Hindlimb muscle (tissue), 1 donor: ENCODE measurements at places on chromosomes 4 and X. TPM values are rescaled to one million over a fixed set of nuclear protein-coding genes. Genes with fewer than 3 reads are reported as not detected.

- no peak for DNase-seq
Observed at GRCh38 chrX:9786798-9787635, 788 bp downstream of the SHROOM2 start.

GRCh38 chrX:85243155-85243554 lies 424 bp downstream of the SATL1 start:
- no peak for DNase-seq

GRCh38 chr4:129167640-129168260 lies 71.8 kb downstream of the C4orf33 start:
- peak; percentile 3 for DNase-seq

DNA sequence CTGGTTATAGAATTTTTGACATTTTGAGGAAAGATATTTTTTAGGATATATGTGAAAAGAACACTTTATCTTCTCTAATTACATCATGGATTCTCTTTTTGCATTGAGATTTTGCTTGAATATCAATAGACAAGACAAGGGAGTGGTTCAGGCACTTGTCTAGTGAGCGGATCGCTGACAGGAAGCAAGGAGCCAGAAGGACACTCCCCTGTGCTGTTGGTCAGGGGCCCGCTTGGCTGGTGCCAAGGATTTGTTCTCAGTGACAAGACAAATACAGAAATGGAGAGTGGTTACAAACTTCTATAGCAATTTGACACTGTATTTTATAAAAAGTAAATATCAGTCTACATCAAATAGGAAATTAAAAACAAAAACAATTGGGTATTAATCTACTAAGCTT lies 60.0 kb downstream of the SLC9B1 start:
- no peak for DNase-seq

DNA sequence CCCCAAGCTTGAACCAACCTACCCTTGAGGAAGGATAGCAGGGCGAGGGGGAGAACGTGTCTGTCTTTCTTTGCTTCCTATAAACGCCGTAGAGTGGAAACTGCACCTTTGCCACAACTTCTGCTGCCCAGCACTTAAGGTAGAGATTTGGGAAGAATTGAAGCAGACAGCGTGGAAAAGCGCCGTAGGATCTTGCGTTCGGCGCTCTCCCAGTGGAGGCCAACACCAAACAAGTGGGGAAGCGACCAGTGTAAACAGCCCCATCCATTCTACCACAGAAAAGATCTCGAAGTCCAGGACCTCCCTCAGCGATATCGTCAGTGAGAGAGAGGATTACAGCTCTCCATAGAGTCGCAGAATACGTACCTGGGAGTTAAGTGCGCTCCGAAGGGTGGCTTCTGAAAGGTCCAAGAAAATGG lies 3.9 kb upstream of the NKX6-1 start:
- DNase-seq: no peak

Gene COL4A6
- 2.6 TPM for polyA plus RNA-seq

- DNase-seq: no peak
Observed at GRCh38 chr4:152999346-153000075, 63.4 kb downstream of the FHDC1 start.

- DNase-seq: no peak
Observed at GRCh38 chrX:43868791-43869190, 13.5 kb downstream of the MAOB start.

DNA sequence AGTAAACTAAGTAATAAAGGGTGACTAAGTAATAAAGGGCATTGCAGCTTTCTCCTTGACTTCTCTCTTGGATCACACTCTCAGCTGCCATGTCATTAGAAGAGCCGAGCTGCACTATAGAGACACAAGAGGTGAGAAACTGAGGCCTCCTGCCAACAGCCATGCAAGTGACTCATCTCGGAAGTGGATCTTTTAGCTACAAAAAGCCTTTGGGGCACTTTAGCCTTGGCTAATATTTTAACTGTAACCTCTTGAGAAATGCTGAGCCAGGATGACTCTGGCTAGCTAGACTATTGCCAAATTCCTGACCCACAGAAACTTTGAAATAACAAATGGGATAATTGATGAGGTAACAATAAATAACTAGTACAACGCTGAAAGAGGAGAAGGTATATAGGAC lies 1.5 kb upstream of the NEIL3 start:
- DNase-seq: no peak

Gene ZNF280C
- polyA plus RNA-seq: 5.6 TPM

Gene PAGE2B
- not detected for polyA plus RNA-seq

Gene CCNQ
- 11.5 TPM for polyA plus RNA-seq

Gene CLDN22
- not detected for polyA plus RNA-seq

DNA sequence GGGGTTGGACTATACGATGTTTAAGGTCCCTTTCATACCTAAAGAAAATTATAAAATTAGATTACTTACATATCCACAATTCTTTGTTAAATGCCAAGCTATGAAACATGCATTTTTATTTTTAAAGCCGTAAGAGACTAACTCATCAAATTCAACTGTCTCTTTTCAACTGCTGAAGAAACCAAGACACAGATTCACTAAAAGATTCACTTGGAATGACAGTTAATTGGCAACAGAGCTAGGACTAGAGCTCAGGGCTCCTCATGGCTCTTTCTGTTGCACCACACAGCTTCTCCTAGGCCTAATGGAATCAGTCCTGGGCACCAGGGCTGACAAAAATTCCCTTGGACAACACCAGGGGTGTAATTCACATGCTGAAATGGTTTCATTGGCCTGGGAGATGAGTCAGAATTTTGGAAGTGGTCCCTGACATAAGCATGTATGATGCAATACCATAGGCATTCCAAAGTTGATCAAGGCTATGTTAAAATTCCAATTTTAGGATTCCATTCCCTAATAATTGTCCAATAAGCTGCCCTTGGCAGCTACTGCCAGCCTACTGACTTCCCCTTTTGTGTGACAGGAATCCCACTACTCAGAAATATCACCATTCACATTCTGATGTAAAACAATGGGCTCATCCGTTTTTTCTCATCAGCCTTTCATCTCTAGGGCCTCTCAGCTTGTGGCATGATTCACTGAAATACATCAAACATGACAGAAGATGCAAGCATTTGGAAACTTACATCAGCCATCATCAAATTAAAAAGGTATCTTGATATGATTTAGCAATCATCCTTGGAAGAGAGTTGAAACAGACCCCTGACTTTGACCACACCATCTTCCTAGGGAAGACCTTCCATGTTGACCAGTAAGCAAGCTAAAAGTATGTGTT lies 54.2 kb downstream of the PLAC1 start:
- DNase-seq: peak; percentile 52

Gene MSX1
- polyA plus RNA-seq: 2.0 TPM

Gene AREG
- polyA plus RNA-seq: 0.21 TPM

Gene BBS7
- 13.3 TPM for polyA plus RNA-seq

GRCh38 chrX:24014388-24015018 lies 12.5 kb downstream of the KLHL15 start:
- no peak for DNase-seq

- no peak for DNase-seq
Observed at GRCh38 chr4:42632653-42633382, 24.1 kb downstream of the ATP8A1 start.

Gene NPY5R
- polyA plus RNA-seq: not detected

DNA sequence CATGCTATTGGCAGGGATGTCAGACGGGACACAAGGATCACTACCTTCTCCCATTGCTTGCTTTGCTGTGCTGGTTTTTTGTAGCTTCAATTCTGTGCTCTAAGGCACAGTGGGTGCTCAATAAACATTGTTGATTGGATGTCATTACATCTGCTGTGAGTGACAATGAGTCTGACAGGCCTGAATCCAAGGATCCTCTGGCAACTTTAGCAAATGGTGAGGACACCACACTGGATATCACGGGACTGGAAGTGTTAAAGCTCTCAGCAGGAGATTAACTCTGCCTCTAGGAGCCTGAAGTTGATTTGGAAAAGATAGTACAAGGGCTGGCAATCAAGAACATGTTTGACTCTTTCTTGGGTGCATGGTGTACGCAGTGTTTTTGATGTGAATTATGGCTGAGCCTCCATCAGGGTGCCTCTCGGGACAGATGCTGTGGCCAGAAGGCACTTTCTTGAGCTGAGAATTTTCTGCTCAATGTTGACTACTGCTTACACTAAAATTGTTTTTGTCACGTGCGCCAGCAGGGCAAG lies 217.9 kb downstream of the ARAP2 start:
- DNase-seq: no peak

DNA sequence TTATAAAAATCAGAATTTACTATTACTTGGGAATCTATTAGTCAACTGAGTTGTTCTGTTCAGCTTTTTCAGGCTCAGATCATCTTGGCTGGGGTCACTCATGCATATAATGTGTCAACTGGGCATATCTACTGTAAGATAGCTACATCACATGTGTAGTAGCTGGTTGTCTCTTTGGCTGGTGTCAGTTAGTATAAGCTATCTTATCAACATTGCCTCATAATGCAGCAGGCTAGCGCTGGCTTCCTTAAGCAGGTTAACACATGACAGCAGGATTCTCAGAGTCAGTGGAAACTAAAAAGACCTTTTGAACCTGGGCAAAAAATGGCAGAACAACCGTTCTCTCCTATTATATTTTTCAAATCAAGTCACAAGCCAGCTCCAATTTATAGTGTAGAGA lies 378.3 kb upstream of the PCDH10 start:
- DNase-seq: no peak

DNA sequence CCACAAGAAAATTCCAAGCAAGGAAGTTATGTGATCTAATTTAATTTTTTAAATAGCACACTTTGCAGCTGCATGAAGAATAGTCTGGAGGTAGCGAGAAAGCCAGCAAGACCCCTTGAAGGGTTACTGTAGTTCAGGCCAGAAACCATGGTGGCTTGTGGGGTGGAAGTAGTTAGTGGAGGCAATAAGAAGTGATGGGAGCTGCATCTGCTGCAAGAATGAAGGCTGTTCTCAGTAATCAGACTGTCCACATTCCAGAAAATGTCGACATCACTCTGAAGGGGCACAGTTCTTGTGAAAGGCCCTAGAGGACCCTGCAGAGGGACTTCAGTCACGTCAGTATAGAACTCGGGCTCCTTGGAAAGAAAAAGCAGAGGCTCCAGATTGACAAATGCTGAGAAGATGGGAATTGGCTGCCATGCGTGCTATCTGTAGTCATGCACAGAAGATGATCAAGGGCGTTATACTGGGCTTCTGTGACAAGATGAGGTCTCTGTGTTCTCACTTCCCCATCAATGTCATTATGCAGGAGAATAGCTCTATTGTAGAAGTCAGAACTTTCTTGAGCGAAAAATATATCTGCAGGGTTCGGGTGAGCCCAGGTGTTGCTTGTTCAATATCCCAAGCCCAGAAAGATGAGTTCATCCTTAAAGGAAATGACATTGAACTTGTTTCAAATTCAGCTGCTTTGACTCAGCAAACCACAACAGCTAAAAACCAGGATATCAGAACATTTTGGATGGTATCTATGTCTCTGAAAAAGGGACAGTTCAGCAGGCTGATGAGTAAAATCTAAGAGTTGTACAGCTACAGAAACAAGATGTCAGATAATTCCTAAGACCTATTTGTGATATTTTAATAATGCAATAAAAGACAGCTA lies 254.2 kb downstream of the CBR4 start:
- DNase-seq: no peak

DNA sequence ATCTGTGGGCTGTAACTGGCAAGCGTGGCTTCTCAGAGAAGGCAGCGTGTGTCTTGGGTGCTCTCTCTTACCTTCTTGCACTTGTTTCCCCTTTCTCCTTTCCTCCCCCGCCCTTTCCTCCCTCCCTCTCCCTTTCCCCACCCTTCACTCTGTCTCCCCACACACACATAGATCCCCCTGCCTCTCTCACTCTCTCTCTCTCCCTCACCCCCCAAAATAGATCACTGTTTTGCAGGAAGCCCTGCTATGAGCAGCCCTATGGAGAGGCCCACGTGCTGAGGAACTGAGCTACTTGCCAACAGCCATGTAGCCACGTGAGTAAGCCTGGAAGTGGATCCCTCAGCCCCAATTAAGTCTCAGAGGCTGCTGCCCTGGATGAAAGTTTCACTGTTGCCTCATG lies 4.3 kb upstream of the PNMA6E start:
- DNase-seq: no peak

Gene ARAF
- polyA plus RNA-seq: 54.4 TPM

Gene RAB33A
- 0.36 TPM for polyA plus RNA-seq

DNA sequence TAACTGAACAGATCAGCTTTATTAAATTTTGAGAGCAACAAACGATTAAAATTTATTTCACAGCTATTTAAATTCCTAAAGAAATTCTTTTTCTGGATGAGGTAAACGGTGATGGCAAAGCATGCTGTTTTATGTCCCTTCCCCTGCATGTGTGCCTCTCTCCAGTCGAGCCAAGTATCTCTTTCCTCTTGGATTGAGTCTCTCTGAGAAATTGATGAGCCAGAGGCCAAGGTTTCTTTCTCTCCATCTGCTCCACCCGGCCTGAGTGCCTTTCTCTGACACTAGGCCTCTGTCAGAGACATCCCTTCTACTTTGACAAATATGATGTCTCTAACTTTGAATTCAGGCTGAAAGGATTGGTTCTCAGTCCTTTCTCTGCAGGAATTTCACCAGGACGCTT lies 42.6 kb upstream of the PARM1 start:
- DNase-seq: no peak
